ENCODE measurements at places on chromosomes 3 and 15.

- peak; percentile 72 for DNase-seq
Measured at GRCh38 chr3:127556565-127556964, 34.0 kb downstream of the TPRA1 start.

DNA sequence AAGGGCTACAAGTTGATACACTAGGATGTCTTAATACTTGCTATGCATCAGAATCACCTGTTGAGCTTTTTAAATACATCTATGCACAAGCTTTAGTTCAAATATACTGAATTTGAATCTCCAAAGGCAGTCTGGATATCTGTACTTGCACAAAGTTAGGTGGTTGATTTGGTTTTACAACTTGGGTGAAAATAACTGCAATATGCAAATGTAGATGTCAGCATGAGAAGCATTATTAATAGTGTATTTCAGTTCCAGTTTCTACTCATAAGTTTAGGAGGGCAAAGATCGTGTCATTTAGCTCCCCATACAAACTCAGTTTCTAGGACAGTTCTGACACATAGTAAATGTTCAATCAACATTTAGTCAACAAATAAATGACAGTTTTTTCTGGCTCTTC, 25.6 kb downstream of the IQCB1 start:
- no peak for DNase-seq

GRCh38 chr3:111613294-111613693, 18.1 kb upstream of the ZBED2 start:
- DNase-seq, result no peak

- DNase-seq, result no peak
Measured at GRCh38 chr3:56610669-56611335, 53.8 kb downstream of the CCDC66 start.

DNA sequence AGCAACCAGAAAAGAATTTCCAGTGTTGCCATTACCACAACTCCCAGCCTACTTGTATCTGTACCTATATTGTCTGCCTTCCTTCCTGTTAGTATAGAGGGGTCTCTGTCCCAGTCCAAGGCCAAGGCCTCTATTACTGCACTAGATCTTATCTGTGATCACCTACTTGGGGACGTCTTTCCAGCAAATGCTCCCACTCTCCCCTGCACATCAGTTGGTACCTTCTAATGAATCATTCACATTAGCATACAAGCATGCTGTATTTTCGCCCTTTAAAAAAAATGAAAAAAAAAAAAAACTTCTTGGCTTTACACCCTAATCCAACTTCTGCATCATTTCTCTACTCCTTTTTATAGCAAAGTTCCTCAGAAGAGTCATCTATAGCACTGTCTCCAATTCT, 4.8 kb upstream of the AVEN start:
- DNase-seq, result no peak

DNA sequence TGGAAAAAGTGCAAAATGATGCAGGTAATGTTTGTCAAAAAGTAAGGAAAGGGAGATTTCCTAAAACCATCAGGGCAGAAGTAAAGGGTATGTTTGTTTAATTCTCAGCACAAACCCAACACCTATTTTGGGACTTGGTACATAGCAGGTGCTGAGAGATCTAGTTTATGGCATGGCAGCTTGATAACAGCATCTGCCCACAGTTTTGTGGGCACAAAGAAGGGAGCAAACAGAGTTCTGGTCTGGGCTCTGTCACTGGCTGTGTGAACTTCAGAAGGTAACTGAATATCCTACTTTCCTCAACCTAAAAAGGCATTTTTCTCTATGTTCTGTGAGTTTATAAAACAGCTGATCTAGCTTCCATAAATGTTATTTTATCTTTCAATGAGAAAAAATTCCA, 141.6 kb downstream of the PLCH1 start:
- DNase-seq, result no peak

DNA sequence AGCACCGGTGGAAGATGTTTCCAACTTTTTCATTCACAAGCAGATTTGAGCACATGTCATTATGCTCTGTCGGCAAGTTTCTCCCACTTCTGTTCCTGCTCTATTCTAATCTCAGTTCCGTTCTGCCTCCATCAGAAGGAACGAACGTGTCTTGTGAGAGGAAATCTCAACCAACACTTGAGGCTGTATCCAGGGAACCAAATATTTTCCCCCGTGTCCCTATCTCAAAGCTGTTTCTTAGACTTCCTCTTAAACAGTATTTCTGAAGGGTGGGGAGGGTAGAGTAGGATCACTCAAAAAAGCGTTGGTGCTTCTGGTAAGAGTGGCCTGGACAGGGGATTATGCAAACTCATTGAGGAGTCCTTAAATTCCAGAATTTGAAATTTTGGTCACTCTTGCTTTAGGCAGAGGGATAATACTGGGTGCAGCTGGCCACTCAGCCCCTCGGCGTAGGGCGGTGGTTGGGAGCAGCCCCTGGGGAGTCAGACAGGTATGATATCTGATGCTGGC, 54.9 kb downstream of the FRMD4B start:
- no peak for DNase-seq

- DNase-seq, result peak; percentile 64
Measured at GRCh38 chr3:188152660-188153436, 1.1 kb upstream of the LPP start.

GRCh38 chr3:150411546-150411945, 3.4 kb downstream of the TSC22D2 start:
- DNase-seq, result no peak

GRCh38 chr15:72387741-72388140, 10.4 kb upstream of the TMEM202 start:
- DNase-seq, result no peak

- DNase-seq, result no peak
Measured at GRCh38 chr15:63374686-63375520, 6.7 kb downstream of the CA12 start.

- DNase-seq, result no peak
Measured at GRCh38 chr3:156332304-156332703, 211.9 kb downstream of the KCNAB1 start.

- DNase-seq, result no peak
Measured at GRCh38 chr3:27138562-27138961, 230.6 kb downstream of the NEK10 start.

DNA sequence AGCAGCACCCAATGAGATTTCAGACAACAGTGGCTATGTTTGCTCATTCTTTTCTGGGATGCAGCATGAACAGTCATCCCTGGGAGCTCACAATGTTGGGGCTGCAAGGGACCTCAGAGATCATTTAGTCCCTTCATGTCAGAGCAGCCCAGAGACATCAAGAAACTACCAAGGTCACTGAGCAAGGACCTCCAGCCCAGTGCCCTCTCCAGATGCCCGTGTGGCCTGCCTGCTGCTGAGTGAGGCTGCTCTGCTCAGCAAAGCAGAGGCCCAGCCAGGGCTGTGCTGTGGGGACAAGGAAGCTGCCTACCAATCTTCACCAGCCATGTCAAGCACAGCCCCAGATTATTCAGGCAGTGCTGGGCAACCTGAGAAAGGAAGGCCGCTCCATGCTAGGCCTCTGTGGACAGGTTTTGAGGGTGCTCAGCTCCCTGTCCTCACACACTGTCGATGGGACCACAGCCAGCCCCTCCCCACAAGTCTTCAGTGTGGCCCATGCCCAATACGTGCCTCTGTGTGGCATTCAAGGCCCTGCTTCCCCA, 99.7 kb downstream of the DAPK2 start:
- DNase-seq, result no peak

DNA sequence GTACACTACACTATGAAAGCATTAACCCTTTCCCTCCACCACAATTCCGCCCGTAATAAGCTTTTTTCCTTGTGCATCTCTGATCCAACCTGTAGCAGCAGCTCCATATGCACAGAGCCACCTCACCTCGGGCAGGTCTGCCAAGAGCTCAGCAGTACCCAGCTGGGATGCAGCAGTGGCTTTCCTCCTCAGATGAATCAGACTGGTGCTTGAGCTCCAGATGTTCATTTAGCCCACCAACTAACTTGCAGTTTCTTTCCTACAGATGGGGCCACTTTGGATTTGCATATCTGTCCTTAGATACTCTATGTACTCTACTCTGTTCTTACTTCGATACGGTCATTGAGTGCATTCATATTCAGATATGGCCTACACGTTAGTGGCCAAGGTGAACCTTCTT, 14.8 kb upstream of the FSIP1 start:
- DNase-seq, result no peak

DNA sequence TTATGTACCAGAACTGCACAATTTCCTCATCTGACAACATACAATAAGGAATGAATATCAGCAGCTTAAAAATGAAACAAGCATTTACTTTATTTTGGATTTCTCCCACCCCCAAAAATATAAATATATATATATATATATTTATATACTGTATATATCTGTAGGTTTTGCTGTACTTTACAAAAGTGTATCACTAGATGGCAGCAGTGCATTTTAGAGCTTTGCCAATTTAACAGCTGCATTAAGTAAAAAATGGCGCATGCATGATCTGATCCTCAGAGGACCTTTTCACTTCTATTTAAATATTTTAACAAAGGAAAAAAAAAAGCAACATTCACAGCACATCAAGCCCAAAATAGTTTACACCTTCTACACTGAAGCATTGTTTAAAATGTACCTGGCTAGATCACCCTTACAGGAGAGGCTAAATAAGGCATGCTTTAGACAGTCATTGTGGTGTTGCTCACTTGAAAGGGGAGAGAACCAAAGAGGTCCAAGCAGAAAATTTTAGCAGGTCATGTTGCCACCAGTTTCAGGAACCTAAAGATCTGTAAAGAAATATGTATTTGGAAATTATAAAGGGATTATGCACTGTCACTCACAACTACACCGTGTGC, 72.6 kb downstream of the NPTN start:
- DNase-seq, result no peak

- DNase-seq, result no peak
Measured at GRCh38 chr3:16739541-16740105, 134.4 kb upstream of the DAZL start.

DNA sequence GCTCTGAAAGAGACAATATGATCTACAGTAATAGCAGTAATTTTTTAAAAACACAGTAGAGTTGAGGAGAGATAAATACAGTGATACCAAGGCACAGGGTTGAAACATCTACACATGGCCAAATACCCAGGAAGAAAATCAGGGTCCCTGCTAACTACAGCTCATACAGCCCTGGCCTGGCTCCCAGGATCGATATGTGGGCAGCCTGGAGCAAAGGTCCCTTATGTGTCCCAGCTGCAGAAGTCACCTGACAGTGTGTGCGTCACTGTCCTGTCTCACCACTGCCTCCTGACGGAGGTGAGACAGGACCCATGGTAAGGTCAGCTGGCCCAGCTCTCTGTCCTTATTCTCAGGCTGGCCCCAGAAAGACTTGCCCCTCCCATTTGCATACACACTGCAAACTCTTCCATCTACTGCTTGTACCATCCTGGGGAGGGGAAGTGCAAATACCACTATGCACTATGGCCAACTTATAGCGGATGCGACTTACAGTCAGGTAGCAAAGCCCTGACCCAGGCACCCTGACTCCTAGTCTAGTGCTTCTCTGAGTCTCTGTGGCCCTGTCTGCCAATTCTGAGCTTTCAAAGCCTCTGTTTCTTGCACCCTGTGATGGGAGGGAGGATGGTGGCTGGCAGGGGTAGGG, 22.0 kb upstream of the BCL2L10 start:
- no peak for DNase-seq

DNA sequence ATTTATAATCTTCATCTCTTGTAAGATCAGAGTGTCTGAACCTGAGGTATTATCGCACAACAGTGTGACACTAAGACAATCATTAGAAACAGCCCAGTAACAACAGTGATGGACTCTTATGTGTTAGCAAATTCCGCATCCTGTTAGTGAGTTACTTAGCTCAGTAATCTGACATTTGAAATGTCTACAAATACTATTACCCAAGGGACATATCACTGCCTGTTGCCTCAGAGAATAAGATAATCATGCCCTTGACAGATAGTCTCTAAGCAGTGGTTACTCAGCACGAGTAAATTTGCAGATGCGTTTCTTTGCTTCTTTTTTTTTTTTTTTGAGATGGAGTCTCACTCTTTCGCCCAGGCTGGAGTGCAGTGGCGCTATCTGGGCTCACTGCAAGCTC, 13.4 kb upstream of the RTP1 start:
- DNase-seq, result no peak

DNA sequence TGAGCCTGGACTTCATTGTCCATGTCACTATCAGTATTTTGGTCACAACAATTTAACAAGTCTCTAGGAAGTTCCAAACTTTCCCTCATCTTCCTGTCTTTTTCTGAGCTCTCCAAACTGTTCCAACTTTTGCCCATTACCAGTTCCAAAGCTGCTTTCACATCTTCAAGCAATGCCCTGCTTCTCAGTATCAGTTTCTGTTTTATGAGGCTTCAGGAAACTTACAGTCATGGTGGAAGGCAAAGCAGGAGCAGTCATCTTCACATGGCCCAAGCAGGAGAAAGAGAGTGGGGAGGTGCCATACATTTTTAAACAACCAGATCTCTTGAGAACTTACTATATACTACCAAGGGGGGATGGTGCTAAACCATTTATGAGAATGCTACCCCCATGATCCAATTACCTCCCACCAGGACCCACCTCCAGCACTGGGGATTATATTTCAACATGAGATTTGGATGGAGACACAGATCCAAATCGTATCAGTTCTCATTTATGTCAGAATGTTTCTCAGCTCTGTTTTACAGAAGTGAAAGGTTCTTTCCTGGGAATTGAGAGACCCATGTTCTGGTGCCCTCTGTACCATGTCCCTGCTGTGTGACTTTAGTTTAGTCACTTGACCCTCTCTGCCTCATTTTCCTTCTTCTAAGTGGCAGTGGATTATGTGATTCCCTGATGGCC, 169.7 kb downstream of the PLCL2 start:
- DNase-seq, result no peak

DNA sequence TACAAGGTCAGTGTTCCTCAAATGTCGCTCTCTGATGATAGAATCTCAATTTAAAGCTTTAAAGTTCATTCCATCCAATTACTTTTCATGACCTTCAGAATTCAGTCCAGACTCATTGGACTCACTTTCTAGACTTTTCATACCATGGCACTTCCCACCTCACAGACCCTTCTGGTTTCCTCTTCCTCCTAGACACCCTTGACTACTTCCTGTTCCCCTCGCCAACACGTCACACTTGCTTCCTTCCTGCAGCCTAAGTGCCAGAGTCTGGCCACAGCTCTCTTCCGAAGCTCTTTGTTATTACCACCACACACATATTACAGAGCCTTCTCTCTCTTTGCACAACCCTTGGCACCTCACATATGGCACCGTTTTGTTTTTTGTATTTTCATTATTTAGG, 59.1 kb upstream of the UMPS start:
- DNase-seq, result no peak

- no peak for DNase-seq
Measured at GRCh38 chr3:52146189-52146588, 8.0 kb downstream of the POC1A start.

GRCh38 chr3:99965077-99965476, 147.4 kb downstream of the CMSS1 start:
- no peak for DNase-seq

DNA sequence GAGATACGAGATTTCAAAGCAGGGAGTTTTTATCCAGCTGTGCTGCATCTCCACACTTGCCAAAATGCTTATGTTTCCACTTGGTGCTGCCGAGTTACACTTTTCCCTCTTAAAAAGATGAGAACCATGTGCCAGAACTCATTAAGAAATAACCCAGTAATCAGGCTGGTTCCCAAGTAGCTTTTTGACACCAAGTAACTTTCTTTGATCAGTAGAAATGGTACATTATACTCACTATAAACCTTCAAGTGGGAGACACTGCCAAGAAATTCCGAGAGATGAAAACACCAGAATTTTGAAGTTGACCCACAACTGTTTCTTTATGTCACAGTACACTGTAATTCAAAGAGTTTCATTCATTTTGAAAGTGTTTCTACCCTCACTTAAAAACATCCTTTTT, 164.6 kb upstream of the CCDC54 start:
- no peak for DNase-seq

All from iPS-NIHi11 (cell line).